Renal cortex interstitium (tissue), 15 donors: ENCODE measurements at places on chromosomes 5 and 9. TPM values are rescaled to one million over a fixed set of nuclear protein-coding genes. Genes with fewer than 3 reads are reported as not detected.

Gene CENPP
- 7.6 TPM for polyA plus RNA-seq

Gene FREM1
- polyA plus RNA-seq: 207 TPM

DNA sequence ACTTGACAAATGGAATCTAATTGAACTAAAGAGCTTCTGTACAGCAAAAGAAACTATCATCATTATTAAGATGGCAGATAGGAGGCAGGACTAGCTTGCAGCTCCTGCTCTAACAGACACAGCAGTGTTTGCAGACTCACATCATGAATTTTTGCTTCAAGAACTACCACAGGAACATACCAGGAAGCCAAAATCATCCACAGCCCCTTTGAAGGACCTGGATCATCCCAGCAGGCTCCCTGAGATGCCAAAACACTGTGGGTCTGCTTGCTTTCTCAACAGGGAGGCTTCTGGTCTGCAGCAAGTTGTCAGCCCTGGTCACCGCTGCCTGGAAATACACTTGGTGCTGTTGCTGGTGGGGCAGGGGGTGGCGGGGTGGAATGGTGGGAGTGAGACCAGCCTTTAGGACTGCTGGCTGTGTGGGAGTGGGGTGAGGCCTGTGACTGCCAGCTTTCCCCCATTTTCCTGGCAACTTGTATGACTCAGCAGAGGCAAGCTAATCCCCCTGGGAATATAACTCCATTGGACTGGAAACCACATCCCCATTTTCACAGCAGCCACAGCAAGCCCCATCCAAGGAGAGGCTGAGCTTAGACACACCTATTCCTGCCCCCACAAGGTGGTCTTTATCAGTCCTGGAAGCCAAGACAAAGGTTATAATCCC, 533.8 kb upstream of the CYLC2 start:
- no peak for DNase-seq

DNA sequence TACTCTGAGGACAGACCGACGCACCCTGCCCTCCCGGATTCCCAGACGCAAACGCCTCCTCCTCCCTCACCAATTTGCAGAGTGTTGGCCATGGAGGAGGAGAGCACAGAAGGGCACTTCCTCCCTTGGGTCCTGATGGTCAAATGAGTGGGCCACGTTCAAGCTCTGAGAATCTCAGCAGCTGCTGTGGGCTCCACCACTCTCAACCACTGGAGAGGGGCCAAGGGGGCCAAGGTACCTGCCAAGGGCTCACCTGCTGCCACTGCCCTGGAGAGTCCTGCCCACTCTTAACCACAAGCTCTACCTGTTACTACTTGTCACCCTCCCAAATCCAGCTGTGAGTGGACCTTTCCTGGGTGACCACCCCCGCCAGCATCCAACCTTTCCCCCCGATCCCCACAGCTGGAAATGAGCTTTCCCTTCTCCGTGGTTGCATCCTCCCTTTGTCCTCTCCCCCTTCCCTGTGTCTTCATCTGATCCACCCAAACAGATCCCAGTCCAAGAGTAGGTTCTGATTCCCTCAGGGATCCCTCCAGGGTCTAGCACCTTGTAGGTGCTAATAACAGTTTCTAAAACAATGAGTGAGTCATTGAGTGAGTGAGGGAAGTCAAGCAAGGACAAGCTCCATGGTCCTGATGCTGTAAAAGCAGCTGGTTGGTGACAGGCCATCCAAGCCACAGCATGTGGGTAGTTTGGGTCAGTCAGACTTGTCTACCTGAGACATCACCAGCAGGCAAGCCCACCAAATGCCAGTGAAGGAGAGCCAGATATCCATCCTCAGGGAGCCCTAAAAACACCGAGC, 69.7 kb downstream of the FAM114A2 start:
- no peak for DNase-seq

GRCh38 chr9:124873664-124874063, 11.7 kb downstream of the ARPC5L start:
- no peak for DNase-seq

- DNase-seq: no peak
Measured at GRCh38 chr9:126331964-126332748, 5.5 kb downstream of the MVB12B start.
